ENCODE measurements at places on chromosomes 12 and 14. TPM values are rescaled to one million over a fixed set of nuclear protein-coding genes. Genes with fewer than 3 reads are reported as not detected.

ENDOU gene
- total RNA-seq = not detected

IL22 gene
- total RNA-seq = not detected

YY1 gene
- 50.2 TPM for total RNA-seq

TRMT5 gene
- 14.4 TPM for total RNA-seq

ING4 gene
- total RNA-seq = 29.6 TPM

PPP4R4 gene
- total RNA-seq = 0.49 TPM

- DNase-seq = no peak
Observed at GRCh38 chr14:50040401-50040775, 76.0 kb downstream of the VCPKMT start.

DNA sequence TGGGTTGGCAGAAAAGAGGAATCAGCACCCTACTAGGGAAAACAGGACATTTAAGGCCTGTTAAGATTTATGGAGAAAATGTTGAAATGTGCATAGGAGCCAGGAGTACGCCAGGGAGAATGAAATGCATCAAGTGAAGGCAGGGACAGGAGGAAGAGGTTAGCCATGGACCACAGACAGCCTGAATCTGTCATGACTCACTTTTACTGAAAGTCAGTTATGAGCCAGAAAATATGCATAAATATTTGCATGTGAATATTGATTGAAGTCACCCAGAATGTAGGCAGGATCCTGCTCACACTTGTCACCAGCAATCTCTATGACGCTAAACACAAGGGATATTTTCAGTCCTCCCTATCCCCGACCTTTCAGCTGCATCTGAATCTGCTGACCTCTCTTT is 25.1 kb upstream of the CDK17 start:
- DNase-seq = no peak

- DNase-seq = no peak
Observed at GRCh38 chr12:122250047-122250446, 16.2 kb downstream of the VPS33A start.

- DNase-seq = no peak
Observed at GRCh38 chr12:109982210-109982609, 14.0 kb downstream of the GIT2 start.

GRCh38 chr12:104751120-104751519 is 207.0 kb downstream of the SLC41A2 start:
- DNase-seq = no peak

- DNase-seq = no peak
Observed at GRCh38 chr14:81120501-81120900, 100.3 kb downstream of the GTF2A1 start.

GRCh38 chr14:90717916-90718315 is 98.3 kb downstream of the TTC7B start:
- no peak for DNase-seq

DNA sequence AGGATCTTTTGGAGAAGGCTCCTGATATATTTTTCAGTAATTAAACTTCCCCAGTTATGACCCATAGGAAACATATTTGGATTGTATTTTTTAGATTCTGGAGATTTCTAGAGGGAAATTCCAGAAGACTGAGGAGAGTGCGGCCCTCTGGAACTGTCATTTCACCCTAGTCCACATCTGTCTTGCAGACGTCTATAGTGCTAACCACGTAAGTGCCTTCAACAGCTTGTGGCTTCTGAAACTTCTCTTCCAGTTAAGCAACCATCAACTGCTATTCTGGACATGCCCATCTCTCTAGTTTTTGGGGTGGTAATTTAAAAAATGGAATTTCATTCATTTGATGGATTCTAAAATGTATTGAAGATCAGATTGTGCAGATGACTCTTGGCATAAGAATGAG is 1098.8 kb downstream of the TMEM121 start:
- no peak for DNase-seq
